ENCODE measurements at places on chromosomes 16 and 17.
A peak's percentile ranks its signal among the peaks of the same experiment; 100 is the strongest.

DNA sequence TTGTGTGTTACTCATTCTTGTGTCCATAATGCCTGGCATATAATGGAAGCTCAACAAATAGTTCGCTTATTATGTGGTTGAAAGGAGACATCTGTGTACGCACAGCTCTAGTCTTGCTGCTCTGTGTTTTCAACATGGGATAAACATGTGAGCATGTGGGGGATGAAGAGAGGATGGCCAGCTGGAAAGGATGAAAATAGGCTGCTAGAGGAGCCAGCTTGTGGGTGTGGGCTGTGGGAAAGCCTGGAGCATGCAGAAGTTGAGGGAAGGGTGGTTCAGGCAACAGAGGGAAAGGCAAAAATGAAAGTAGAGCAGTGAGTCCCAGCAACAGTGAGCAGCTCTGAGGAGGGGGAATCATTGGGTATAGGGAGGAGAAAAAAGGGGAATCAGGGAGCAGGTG lies 324.6 kb upstream of the CDH11 start:
- no peak for DNase-seq

DNA sequence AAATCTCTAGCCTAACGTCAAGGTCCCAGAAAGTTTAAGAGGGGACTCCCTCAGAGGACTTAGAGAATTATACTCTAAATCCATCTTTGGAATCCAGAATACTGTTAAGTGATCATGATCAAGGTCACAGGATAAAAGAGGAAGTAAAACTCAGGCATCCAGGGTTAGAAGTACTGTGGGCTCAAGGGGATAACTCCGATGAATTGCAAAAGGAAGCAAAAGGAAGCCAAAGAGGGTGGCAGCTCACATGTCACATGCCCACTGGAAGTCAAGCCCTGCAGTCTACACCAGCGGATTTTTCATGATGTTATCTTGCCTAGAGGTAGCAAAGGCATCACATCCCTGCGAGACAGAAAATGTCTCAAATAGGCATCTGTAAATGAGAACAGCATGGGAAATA lies 3.8 kb downstream of the ZNF821 start:
- no peak for DNase-seq

DNA sequence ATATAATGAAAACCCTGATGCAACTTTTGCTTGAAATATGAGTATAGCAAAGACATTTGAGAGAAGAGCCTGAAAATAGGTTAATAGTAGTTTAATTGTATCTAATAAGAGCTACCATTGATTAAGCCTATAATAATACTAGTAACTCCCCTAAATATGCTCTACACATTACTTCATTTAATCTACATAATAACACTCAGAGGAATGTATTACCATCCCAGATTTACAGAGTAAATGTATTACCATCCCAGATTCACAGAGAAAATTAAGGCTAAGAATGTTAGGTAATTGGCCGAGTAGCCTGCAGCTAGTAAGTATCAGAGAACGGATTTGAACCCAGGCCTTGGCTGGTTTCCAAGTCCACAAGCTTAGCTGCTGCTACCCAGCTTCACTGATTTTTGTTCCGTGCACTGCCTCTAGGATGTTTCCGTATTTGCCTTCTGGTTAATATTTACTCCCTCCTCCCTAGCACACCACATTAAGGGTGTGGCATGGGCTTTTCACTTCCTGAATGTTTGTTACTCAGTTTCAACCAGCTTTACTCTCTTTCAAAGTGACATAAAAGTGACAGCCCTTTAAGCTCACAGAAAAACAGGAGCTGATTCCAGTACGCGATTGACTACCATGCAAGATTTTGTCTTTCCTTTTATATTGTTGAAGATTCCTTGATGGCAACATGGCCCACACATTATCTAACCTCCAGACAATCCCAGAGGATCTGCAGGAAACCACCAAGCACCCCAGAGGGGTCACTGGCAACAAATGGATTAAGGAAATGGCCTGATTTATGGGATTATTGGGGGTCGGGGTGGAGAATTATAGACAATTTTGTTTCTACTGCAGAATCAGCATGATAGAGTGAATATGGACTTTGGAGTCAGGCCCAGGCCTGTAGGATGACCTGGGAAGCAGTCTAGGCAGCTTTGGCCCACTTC lies 26.7 kb upstream of the TOX3 start:
- DNase-seq = no peak

DNA sequence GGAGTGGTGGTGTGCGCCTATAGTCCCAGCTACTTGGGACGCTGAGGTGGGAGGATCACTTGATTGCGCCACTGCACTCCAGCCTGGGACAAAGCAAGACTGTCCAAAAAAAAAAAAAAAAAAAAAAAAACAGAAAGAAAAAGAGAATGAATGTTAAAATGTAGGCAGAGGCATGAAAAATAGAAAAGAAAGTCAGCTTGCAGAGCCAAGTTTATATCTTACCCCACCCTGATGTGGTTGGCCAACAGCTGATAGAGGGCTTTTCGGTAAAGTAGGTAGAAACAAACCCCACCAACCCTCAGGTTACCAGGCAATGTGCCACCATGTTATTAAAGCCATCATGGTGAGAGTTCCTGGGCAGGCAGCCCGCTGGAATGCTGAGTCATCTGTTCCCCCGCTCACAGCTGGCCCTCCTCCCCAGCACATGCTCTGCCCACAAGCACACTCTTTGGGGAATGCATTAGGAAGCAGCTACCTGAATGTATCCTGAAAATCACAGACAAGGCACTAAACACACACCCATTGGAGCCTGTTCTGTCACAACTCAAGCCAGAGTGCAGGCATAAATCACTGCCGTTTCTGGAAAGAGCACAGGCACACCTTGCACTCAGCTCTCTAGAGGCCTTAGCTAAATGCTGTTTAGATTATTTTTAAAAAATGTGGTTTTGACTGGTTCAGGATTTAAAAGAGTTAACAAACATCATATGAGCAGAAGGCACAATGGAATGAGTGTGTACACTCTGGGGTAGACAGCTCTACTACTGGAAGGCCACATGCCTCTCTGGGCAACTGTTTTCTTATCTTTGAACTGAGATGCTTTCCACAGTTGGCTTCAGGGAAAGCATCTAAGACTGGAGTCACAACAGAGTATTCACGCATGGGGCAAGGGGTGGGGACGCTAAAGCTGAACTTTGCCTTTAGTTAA lies 128.5 kb downstream of the PARN start:
- DNase-seq = peak; percentile 81

DNA sequence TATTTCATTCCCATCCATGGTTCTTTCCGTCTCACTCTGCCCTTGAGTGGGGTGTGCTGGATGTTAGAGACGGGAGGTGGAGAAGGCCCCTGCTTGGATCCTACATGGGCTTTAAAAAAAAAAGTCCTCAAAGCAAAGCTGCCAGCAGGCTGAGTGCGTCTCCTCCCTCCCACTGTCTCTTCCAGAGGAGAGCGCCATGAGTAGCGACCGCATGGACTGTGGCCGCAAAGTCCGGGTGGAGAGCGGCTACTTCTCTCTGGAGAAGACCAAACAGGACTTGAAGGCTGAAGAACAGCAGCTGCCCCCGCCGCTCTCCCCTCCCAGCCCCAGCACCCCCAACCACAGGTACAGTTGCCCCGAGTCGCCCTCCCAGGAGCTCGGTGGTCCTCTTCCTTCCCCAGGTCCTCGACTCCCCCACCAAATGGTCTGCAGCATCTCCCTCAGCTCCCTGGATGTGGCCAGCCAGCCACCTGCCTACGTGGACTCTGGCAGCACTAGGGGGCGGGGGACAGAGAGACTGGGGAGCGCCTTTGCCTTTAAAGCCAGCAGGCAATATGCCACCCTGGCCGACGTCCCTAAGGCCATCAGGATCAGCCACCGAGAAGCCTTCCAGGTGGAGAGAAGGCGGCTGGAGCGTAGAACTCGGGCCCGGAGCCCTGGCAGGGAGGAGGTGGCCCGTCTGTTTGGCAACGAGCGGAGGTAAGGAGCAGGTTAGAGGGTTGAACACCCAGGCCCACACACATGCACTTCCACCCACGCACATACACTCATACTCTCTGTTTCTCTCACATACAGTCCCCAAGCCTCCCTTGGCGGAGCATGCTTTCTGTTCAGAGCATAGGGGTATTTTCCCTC lies 68.2 kb downstream of the PLD6 start:
- no peak for DNase-seq

DNA sequence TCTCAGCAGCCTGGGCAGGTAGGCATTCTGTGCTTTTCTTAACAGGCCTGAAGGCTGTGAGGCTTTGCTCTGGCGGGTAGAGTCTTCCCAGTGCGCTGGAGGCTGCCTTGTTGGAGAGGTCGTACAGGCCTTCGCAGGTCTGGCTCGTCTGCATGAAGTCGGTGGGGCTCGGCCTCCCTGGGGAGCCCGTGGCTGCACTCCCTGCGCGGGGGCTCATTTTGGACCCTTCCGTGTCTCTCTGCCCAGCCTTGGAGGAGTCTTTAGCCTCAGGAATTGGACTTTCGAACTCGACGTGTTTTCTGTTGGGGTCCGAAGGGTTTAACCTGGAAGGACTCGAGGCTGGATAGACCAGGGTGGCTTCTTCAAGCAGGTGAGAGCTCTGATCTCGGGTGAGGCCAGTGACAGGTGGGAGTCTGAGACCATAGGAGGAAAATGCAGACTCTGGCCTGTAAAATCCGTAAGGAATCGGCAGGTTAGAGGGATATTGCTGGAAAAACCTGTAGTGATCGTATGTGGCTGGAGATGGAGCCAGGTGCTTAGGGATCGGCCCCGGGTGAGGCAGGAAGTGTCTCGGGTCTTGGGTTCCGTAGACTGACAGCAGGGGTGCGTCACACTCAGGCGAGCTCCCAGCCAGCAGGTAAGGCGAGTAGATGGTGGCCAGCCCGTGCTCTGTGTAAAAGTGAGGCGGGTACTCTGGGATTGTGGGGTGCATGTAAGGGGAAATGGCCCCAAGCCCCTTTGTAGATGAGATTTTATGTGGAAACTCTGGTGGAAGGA lies 8.6 kb downstream of the ZNF750 start:
- no peak for DNase-seq

GRCh38 chr17:48307814-48308411 lies 122.1 kb downstream of the SKAP1 start:
- DNase-seq = no peak
